Body of pancreas (tissue), 4 donors: ENCODE measurements at places on chromosomes 7 and 10.

GRCh38 chr10:46289209-46289810, 2.5 kb downstream of the ANTXRL start:
- no peak for DNase-seq

DNA sequence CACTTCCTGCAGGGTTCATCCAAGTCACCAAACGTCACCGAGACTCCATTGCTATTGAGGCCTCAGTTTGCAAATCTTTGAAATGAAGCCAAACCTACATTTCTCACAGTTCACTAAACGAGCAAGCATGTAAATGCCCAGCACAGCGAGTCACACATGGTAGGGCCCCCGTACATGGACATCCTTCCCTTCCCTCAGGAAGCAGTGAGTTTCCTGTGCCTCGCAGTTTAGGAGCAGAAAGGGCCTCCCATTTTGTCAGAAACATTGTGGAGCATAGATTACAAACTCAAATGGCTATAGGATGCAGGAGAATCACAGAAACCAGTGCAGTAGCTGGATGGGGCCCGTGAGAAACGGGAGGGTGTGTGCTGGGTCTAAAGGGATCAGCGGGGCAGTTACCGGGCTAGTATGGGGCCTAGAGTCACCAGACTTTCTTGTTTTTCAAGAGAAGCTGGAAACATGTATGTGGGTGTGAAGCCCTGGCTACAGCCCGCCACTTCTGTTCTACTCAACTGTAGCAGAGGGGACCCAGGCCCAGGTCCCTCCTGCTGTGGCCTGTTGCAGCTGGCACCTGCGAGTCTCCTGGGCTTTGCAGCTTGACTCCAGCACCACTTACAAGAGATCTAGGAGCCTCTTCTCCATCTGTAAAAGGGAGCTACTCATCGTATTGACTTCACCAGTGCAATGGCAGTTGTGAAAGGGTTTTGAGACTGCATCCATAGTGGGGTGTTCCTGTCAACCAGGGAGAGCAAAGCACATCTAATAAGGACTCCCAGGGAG, 14.2 kb upstream of the SLC18A3 start:
- no peak for DNase-seq

DNA sequence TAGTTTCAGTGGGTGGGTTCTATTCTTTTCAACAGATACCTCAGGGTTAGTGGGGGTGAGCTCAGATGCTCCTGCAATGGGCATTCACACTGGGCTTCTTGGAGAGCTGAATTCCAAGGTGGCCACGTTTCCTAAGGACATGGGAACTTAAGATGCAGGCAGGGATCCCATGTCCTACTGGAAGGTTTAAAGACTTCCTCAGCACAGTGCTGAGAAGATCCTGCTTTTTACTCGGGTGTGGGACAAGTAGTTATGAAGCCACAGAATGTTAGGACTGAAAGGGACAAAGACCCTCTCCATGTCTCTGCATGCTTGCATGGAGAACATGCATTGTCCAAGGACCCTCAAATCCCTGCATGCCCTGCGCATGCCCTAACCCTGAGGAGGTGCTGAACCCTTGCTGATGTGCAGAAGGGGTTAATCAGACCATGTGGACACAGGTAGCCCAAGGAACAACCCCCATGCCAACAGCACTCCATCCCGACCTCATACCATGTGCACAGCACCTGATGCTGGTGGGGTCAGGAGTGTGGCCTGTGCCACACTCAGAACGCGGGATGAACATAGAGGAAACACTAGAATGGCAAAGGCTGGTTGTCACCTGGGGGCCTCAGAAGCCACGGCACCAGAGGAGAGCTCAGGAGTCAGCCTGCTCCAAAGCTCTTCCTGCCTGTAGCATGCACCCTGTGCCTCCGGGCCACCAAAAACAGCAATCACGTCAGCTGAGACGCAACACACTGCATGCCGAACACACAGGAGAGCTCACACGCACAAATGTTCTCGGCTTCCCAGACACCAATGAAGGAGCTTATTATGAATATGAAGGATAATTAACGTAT, 15.2 kb downstream of the IL2RA start:
- no peak for DNase-seq

DNA sequence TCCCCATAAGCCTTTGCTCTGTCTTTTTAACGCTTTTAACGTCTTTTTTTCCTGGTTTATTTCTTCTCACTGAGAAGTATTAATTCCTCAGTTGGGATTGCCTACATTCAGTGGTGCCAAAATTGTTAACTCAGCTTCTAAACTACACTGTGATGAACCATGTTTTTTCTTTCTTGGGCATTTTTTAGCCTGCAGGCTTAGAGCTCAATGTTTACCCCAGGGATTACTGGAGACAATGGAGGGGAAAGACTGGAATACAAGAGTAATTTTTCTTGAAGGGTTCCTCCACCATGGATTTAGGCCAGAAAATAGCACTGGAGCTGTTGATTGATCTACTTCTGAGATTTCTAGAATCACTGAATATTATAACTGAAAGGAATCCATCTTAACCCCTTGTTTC, 19.8 kb downstream of the STAMBPL1 start:
- DNase-seq: no peak

GRCh38 chr10:78960316-78960800, 108.4 kb upstream of the ZMIZ1 start:
- peak; percentile 64 for DNase-seq

DNA sequence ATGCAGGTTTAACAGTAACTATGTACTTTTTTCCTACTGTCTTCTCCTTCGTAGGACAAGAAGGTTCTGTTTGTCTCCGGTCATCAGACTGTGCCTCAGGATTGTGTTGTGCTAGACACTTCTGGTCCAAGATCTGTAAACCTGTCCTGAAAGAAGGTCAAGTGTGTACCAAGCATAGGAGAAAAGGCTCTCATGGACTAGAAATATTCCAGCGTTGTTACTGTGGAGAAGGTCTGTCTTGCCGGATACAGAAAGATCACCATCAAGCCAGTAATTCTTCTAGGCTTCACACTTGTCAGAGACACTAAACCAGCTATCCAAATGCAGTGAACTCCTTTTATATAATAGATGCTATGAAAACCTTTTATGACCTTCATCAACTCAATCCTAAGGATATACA, 2.4 kb downstream of the DKK1 start:
- no peak for DNase-seq

DNA sequence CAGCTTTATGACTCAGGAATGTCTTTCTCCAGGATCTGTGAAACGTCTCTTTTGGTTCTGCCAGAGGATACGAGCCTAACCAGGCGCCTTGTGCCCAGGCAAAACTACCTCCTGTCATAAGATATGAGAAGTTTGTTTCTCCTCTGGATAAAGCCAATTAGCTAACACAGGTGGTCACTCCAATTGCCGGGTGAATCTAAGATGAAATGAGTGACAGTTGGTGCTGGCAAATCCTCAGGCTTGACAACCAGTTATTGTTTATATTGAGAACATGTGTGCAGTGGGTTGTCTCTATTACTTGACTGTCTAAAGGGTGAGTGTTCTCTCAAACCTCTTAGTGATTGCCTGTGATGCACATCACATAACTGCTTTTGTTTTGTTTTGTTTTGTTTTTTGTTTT, 449.1 kb downstream of the XPNPEP1 start:
- DNase-seq: no peak

- no peak for DNase-seq
Observed at GRCh38 chr7:149500201-149500600, 2.6 kb upstream of the ZNF746 start.

GRCh38 chr10:6197321-6197720, 5.4 kb upstream of the PFKFB3 start:
- no peak for DNase-seq

GRCh38 chr7:46835556-46835955, 746.4 kb downstream of the TNS3 start:
- DNase-seq: no peak

DNA sequence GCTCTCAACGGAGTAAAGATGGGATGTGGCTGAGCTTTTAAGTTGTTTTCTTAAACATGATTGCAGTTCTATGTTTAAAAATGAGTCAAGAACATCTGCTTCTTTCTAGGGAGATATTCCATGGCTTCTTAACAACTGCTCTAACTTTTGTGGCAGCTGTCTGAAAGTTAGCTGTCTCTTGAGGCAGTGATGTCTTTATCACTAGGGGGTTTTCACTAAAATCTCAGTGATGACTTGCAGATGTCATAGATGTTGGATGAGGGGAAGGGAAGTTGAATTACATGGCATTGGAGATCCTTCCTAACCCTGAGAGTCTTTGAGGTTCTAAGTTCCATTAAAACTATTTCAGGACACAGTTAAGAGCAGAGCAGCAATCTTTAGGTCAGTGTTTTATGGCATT, 43.5 kb downstream of the PRKG1 start:
- no peak for DNase-seq

GRCh38 chr10:113866551-113867394, 12.3 kb downstream of the NHLRC2 start:
- DNase-seq: no peak

DNA sequence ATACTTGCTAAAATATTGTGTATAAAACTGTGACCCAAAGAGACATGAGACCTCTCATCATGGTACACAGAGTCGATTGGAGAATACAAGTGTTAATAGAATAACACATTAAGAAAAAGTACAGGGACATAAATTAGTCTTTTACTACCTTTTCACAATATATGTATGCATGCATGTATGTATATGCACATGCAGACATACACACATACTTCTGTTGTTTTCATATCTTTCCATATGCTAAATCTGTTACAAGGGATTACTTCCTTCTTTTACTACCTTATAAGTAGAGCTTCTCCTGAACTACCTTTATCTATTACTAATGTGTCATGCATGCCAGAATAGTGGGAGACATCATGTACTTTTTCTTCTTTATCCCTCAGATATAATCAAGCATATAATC, 131.6 kb downstream of the GPR158 start:
- no peak for DNase-seq
